ENCODE measurements at places on chromosomes 2 and 18.

DNA sequence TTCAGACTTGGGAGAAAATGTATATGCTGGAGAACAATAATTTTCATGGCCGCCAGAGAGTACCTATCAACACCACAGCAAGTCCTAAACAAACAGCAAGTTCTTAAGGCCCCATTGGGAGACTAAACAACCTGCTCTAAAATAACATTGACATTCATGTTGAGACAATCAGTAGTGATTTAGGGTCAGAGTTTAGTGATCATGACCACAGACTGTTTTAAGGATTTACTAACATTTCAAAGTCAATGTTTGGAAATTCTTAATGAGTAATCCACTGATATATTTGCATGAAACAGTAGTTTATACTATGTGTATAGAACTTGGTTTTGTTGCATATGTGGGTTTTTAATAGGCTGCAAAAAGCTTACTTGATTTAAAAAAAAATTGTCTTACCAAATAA, 34.7 kb downstream of the RASGRP3 start:
- no peak for DNase-seq

DNA sequence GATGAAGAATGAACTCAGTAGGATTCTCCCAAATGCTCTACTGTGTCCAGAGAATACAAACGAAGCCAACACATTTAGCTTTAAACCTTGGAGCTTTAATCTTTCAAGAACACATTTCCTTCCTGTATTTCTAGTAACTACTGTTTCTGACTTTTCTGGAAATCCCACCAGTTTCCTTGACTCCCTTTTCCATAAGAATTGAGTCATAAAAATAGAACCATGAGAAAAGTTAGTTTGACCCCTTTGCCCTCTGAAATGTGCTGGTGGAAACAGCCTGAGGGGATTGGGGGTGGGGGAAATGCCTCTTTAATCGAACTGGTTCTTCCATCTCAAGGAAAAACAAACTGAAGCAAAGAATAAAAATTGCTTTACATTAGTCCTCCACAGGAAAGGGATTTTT, 123.9 kb downstream of the TMEM17 start:
- no peak for DNase-seq

DNA sequence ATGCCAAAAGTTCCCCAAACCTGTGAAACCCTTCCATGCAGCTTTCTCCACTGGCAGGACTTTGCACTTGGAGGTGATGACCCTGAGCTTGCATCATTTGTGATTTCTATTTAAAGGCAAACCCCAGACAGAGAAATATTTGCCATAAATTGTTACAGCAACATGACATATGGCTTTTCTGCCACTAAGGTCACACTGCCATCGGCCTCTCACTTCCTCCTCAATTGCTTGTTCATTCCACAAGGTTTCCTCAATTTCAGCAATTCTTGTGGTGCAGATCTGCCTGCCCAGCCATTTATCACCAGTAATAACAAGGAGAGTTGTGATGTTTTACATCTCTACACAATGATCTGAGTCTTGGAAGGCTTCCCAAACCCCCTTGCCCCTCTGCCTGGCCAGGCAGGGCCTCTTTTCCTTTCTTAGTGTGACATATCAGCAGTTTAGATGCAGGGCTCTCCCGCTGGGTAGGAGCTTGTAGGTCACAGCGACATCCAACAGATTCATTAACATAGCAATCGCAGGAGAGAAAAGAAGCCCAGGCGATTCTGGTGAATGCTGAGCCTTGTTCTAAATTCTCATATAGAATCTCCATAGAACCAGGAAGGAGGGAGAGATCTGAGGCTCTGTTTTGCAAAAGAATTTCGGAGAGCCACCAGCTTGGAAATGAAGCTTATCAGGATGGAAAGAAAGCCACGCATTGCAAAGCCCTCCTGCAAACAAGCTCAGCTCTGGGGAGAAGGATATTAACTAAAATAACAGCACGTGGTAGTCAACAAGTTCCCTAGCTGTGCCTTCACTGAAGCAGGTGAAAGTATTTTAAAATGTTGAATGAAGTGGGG, 46.7 kb upstream of the ITGA6 start:
- no peak for DNase-seq

DNA sequence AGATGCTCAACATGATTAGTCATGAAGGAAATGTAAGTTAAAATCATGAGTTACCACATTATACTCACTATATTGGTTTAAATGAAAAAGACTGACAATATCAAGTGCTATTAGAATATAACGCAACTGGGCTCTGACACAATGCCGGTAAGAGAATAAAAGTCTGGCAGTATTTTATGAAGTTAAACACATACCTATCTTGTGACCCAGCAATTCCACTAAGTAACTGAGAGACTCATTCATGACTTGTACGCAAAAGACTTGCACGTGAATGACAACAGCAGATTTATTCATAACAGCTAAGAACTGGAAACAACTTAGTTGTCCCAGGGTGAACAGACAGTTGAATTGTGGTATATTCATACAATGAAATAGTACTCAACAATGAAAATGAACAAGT, 342.1 kb downstream of the SLC4A3 start:
- DNase-seq = no peak

- no peak for DNase-seq
Measured at GRCh38 chr2:48738806-48739205, 16.7 kb downstream of the LHCGR start.

DNA sequence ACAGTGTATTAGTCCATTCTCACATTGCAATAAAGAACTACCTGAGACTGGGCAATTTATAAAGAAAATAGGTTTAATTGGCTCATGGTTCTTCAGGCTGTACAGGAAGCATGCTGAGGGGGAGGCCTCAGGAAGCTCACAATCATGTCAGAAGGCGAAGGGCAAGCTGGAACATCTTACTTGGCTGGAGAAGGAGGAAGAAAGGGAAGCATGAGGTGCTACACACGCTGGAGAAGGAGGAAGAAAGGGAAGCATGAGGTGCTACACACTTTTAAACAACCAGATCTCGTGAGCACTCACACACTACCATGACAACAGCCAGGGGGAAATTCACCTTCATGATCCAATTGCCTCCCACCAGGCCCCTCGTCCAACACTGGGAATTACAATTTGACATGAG, 95.3 kb upstream of the FAM110C start:
- DNase-seq = no peak

GRCh38 chr2:10137053-10137843, 14.7 kb downstream of the RRM2 start:
- DNase-seq = no peak

DNA sequence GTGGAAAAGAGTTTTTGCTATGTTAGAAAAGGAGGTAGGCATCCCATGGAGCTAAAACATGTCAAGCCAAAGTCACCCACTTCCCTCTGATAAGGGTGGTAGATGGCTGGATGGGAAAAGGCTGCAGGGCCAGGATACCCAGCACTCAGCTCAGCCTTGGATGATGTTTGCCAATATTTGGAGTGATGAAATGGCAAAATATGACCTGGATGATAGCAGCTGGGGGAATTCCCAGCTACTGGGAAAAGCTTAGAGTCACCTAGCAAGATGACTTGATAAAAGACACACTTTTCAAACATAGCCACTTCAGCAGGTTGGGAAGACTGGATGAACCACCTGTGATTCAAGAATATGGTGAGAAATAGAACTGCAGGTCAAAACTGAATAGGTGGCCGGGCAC, 10.1 kb downstream of the RFX8 start:
- no peak for DNase-seq

DNA sequence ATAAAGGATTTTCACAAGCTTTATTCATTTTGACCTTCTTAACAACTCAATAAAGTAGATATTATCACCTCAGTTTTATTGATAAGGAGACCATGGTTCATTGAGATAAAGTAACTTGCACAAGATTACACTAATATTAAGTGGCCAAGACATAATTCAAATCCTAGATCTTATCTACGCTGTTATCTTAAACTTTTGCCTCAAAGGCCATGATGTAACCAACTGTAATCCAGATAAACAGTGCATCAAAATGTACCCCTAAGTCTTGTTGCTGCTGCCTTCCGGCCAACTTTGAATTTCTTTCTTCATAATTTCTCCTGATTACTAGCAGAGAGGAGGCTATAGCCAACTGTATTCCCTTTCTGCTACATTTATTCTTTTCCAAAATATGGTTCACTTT, 1094.8 kb upstream of the PIK3C3 start:
- no peak for DNase-seq

- no peak for DNase-seq
Measured at GRCh38 chr2:23385748-23386338, 864 bp downstream of the KLHL29 start.

DNA sequence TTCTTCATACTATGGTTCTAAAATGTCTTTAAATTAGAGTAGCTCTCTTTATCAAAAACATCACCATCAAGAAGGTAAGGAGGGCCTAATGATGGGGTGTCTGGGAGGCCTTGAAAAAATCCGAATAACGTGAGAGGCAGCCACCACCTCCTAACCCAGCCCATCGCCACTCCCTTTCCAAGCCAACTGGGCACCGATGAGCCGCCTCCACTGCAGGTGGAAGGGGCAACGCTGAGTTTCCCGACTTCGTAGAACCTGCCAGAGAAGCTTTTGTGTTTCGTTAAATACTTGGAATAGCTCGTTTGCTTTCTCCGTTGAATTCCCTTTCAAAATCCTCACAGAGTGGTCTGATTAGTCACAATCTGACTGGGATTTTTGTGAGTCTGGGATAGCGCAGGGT, 22.0 kb upstream of the RPL31 start:
- DNase-seq = no peak

DNA sequence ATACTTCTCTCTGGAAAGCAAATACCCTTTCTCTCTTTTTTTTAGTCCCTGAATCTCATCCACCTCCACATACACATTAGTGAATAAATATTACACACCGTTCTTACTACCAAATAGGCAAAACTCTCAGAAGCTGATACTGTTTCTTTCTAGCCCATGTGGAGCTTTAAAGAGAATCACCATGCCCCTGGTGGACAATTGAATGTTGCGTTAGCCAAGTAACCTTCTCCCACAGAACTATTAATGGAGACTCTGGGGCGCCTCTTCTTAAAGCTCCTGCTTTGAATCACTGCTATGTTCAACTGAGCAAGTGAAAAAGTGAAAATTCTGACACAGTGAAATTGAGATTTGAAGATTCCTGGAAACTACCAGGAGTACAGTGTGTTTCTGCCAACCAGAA, 522.8 kb upstream of the CDH7 start:
- no peak for DNase-seq

DNA sequence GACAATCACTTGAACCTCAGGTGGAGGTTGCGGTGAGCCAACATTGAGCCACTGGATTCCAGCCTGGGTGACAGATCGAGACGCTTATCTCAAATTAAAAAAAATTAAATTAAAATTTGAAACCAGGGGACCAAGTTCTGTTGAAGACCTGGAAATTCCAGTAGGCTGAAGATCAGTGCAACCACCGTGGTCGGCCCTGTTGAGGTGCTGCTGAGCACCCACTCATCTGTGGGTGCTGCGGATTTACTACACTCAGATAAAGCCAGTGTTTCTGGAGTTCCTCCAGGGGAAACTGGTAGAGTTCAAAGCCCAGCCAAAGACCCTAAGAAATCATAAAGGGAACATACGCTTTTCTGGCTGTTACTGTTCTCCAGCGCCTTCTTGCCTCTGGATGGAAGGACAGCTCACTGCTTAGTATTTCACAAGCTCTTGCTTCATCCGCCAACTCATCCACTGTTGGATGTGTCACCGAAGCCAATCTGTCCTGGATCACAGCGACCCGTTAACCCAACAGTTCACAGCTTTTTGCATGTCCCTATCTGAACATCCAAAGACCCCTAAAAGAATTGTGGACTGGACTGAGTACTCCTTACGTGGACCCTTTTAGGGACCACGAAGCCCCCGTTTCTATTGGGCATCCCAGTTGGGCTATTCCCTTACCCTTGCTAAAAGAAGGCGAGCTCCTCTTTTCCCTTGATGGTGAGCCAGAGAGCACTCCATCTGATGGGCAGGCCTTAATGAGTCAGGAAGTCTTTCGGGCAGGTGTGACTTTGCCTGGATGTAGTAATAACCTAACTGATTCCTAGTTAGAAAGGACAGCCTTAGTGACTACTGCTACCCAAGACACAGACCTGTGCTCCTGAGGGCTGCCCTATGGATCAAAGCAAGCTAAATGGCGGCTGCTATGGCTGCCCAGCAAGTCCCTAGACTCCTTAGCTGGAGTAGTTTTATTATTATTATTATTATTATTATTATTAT, 6.0 kb upstream of the ALPP start:
- no peak for DNase-seq

DNA sequence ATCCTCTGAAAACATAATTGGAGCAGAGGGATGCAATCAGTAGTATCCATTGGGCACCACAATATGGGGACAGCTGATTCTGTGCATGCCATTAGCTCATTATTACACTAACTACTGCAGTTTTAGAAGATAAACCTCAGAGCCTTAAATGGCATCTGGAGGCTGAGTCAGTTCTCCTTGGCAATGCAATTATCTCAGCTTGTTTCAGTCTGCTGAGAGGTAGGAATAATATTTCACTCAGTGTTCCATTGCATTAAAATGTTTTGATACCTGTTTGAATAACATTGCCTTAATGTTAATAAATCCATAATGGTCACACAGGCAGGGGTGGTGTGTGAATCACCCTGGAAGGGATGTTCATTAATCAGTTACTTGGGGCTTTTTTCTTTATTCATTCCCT, 309.6 kb downstream of the LRRTM1 start:
- no peak for DNase-seq

DNA sequence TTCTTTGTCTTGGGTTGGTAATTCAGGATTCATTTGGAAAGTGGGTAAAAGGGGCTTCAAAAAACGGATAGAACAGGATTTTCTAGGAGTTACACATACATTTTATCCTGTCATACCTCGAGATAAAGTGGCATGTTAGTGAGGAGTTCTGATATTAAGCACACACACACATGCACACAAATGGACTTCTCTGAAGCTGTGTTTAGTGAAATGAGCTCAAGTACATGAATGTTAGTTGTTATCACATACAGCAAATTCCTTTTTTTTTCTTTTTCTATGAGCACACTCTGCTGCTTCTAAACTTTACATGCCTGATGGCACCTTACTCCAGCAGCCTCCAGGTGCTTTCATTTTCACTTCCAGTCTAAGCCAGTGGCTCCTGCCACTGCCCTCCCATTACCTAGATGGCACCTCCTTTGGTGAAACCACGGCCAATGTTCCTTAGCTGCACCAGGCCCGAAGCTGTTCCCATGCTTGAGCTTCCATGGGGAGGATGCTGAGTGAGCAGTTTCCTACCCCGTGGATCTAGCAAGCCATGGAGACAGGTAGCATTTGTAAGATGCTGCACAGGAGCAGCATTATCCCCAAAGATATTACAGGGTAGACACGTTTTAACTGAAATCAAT, 49.7 kb downstream of the STAT1 start:
- no peak for DNase-seq

GRCh38 chr2:210917465-210917864, 361.1 kb downstream of the CPS1 start:
- no peak for DNase-seq

GRCh38 chr18:8945514-8945913, 157.0 kb upstream of the NDUFV2 start:
- no peak for DNase-seq

DNA sequence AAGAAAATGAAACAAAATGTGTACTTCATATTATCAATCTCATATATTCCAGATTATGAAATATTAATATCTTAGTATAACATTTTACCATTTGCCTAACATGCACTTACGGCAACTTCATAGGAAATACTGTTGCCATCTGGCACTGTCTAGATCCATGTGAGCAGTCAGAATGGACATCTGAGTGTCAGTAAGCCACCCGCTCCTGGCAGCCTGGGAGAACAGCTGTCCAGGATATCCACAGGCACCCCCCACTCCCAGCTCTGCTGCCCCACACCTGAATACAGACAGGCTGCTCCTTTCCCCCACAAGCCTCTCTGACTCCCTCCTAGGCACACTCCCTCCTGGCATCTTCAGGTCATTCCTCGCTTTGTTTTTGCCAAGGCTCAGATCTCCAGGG, 127.0 kb downstream of the GAREM1 start:
- DNase-seq = no peak

- DNase-seq = no peak
Measured at GRCh38 chr2:76667821-76668271, 854.3 kb downstream of the LRRTM4 start.

Data from stimulated activated naive B cell treated with anti-CD40 and anti-IgM and Interleukin-4, amounts not matched to agents 10 μg/mL and 1 μg/mL and 100 μg/mL, for 72 hours (primary cell).